ENCODE measurements at places on chromosomes 4 and X.
A peak's percentile ranks its signal among the peaks of the same experiment; 100 is the strongest.

- H3K36me3 ChIP-seq = no peaks in the 10 kb centered on the region
- H3K4me1 ChIP-seq = peaks cover 15% of the 10 kb centered on the region
- no peak overlapping the region for H3K4me3 ChIP-seq
- DNase-seq = no peak
- peaks cover 15% of the 10 kb centered on the region for H3K27me3 ChIP-seq
- H3K27ac ChIP-seq = no peak overlapping the region
Observed at GRCh38 chr4:54543088-54543795, 114.5 kb upstream of the KIT start.

DNA sequence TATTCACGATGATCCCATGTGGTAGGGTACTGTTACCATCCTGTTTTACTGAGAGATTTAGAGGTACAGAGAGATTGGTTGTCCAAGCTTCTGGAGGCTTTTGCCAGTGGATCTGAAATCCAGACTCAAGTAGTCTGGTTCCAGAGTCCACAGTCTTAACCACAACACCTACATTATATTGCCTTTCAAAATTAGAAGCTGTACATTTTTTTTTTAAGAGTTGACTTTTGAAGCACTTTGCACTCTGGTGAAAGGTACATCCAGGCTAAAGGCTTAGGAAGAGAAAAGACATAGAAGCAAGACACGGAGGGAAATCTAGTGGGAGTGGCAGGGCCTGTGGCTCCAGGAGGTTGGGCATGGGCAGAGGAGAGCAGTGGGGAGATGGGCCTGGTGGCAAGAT is 122.1 kb downstream of the AFF1 start:
- peaks cover 37% of the 10 kb centered on the region for H3K36me3 ChIP-seq
- no peak overlapping the region for H3K27ac ChIP-seq
- H3K4me3 ChIP-seq = no peak overlapping the region
- H3K4me1 ChIP-seq = peaks cover 32% of the 10 kb centered on the region

DNA sequence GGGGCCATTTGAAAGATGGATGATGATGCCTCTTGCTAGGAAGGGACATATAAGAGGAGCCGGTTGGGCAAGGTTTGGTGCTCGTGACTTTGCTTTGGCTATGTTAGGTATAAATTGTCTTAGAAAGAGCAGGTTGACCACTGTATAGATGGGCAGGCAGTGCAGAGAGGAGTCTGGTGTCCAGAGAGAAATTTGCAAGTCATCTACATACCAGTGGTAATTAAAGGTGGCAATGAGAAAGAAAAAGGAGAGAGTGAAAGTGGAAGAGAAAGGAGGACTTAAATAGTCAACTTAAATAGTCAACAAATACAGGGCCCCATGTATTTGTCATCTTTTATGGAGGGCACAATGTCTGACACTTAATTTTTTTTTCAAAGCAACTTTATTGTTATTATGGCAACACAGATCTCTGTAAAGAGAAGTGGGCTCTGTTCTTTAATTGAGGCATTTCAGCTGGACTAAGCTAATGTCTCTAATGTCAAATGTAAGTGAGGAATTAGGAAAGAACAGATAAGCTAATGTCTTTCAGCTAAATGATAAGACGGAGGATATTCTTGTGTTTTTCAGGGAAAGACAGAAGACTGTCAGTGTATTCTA is 75.4 kb upstream of the ANXA3 start:
- no peak for DNase-seq
- H3K4me3 ChIP-seq = no peak overlapping the region
- H3K27ac ChIP-seq = no peak overlapping the region
- no peaks in the 10 kb centered on the region for H3K4me1 ChIP-seq
- no peaks in the 10 kb centered on the region for H3K36me3 ChIP-seq
- H3K27me3 ChIP-seq = peaks cover 9% of the 10 kb centered on the region

GRCh38 chr4:26753617-26754016 is 107.0 kb upstream of the STIM2 start:
- H3K4me3 ChIP-seq = no peak overlapping the region
- H3K27me3 ChIP-seq = no peaks in the 10 kb centered on the region
- peaks cover 6% of the 10 kb centered on the region for H3K4me1 ChIP-seq
- H3K27ac ChIP-seq = no peak overlapping the region
- peaks cover 6% of the 10 kb centered on the region for H3K36me3 ChIP-seq

GRCh38 chrX:3191796-3192195 is 150.5 kb downstream of the ARSF start:
- no peaks in the 10 kb centered on the region for H3K4me1 ChIP-seq
- no peaks in the 10 kb centered on the region for H3K27me3 ChIP-seq
- no peak for DNase-seq
- no peak overlapping the region for H3K27ac ChIP-seq

- no peaks in the 10 kb centered on the region for H3K36me3 ChIP-seq
- no peak for DNase-seq
- no peaks in the 10 kb centered on the region for H3K4me1 ChIP-seq
- no peak overlapping the region for H3K27ac ChIP-seq
- H3K27me3 ChIP-seq = peaks cover 16% of the 10 kb centered on the region
- H3K4me3 ChIP-seq = no peak overlapping the region
Observed at GRCh38 chr4:47391256-47391655, 72.2 kb downstream of the COMMD8 start.

GRCh38 chr4:86957215-86957614 is 22.4 kb downstream of the AFF1 start:
- no peaks in the 10 kb centered on the region for H3K27me3 ChIP-seq
- peaks cover 12% of the 10 kb centered on the region for H3K4me1 ChIP-seq
- DNase-seq = no peak

- peak overlapping the region; percentile 72 for H3K27ac ChIP-seq
- H3K4me3 ChIP-seq = no peak overlapping the region
- peaks cover 35% of the 10 kb centered on the region for H3K36me3 ChIP-seq
- peaks cover 43% of the 10 kb centered on the region for H3K4me1 ChIP-seq
- peak; percentile 63 for DNase-seq
- H3K27me3 ChIP-seq = no peaks in the 10 kb centered on the region
Observed at GRCh38 chrX:1500701-1501624, 36.0 kb downstream of the P2RY8 start.

- H3K4me1 ChIP-seq = peaks cover 48% of the 10 kb centered on the region
- peaks cover 67% of the 10 kb centered on the region for H3K27me3 ChIP-seq
- H3K36me3 ChIP-seq = peaks cover 3% of the 10 kb centered on the region
- no peak overlapping the region for H3K27ac ChIP-seq
- no peak overlapping the region for H3K4me3 ChIP-seq
- no peak for DNase-seq
Observed at GRCh38 chr4:54230484-54231418, 1.7 kb downstream of the PDGFRA start.

DNA sequence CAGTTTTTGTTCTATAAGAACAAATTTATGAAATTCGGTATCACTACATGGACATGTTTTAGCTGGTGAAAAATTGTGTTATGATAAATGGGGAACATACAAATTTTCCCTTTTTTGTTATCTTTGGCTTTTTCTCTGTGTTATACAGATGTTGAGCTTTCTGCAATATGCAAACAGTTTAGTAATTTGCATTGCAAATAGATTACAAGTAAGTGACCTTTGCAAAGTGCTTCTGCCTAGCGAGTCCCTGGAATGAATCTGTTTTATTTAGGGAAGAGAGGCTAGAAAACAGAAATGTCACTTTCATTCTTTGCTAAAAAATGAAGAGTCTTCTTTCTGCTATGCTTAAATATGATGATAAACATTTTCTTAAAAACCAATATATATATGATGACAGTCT is 461.0 kb downstream of the RPA4 start:
- no peak for DNase-seq
- no peak overlapping the region for H3K4me3 ChIP-seq
- H3K27ac ChIP-seq = no peak overlapping the region
- H3K4me1 ChIP-seq = no peaks in the 10 kb centered on the region

- H3K27me3 ChIP-seq = peaks cover 46% of the 10 kb centered on the region
- H3K4me1 ChIP-seq = peaks cover 22% of the 10 kb centered on the region
- no peaks in the 10 kb centered on the region for H3K36me3 ChIP-seq
- H3K4me3 ChIP-seq = no peak overlapping the region
- no peak for DNase-seq
- H3K27ac ChIP-seq = no peak overlapping the region
Observed at GRCh38 chr4:139278485-139278884, 1.5 kb downstream of the MGARP start.

DNA sequence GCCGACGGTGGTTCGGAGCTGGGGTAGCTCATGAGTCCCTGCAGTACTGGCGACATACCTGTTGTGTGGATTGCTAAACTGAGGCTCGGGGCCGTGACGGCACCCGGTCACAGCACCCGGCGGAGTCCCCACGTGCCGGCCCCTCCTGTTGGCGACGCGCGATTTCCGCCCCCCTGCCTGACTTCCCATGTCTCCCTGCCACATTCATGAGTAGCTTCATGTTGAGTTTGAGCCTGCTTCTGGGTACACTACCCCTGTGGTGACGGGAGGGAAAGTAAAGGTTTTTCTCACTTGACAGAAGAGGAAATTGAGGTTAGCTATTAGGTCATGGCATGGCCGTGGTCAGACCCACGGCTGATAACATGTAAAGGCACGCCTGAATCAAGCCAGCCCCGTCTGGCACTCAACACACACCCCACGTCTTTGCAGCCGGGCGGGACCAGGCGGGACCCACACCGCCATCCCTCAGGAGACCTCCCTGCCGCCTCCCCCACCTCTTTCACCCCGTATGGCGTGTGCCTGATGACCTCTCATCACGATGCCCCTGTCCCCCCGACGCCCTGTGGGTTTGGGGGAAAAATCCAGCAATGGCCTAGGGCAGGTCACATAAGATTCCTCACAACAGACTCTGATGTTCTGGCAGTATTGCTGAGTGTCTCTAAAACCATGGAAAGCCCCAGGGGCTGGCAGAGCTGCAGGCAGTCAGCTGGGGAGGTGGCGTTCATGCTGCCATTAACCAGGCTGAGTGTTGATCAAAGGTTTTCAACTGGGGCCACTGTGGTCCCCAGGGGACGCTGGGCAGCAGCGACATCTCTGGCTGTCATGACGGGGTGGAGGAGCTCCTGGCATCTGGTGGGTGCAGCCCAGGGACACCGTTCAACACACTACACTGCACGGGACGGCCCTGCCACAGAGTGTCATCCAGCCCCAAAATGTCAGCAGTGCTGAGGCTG is 29.2 kb downstream of the P2RY8 start:
- H3K36me3 ChIP-seq = peaks cover 48% of the 10 kb centered on the region
- H3K4me3 ChIP-seq = peak overlapping the region; percentile 5
- H3K27me3 ChIP-seq = no peaks in the 10 kb centered on the region
- peaks cover 30% of the 10 kb centered on the region for H3K4me1 ChIP-seq
- peak; percentile 65 for DNase-seq

DNA sequence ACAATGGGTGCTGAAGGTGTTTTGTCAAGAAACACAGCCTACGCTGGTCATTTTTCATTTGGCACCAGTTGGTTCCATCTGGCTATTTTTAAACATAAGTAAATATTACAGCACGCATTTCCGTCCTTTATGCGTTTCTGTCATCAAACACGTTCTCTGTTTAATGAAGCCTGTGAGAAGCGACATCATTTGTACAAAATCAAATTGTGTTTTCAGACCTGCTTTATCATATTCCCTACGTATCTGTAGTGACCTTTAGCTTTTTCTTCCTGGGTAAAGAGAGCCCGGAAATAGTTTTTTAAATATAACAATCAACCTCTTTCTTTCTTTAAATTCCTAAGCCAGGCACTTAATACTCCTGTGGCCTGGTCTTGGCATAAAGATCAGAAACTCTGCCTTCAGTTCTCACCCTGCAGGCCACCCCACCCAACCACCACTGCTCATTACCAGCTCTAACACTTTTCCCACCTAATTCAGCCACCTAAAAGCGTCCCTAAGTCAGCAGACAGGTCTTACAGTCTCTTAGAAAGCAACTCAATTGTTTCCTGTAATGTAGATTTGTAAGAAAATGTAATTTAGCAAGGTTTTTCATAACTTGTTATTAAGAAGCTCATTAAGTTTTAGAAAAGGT is 30.4 kb downstream of the ACSL1 start:
- no peak overlapping the region for H3K4me3 ChIP-seq
- H3K27ac ChIP-seq = no peak overlapping the region
- peaks cover 46% of the 10 kb centered on the region for H3K4me1 ChIP-seq
- peaks cover 7% of the 10 kb centered on the region for H3K27me3 ChIP-seq
- H3K36me3 ChIP-seq = peaks cover 5% of the 10 kb centered on the region
- DNase-seq = no peak

DNA sequence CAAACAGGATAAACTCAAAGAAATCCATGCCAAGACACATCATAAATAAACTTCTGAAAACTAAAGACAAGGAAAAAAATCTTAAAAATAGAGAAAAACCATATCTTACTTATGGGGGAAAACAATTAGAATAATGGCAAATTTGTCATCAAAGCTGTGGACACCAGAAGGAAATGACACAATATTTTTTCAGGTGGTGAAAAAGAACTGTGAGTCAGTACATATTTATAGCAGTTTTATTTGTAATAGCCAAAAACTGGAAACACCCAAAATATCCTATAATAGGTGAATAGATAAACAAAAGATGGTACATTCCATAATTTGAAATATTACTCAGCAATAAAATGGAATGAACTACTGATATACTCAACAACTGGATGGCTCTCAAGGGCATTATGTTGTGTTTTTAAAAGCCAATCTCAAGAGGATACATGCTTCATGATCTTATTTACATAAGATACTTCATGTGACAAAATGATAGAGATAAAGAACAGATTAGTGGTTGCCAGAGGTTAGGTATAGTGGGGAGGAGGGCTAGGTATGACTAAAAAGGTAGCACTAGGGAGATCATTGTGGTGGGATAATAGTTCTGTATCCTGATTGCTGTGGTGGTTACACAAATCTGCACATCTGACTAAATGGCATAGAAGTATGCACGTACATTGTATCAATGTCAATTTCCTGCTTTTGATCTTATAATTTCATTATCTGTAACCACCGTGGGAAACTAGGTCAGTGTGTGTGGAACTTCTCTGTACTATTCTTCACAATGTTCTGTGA is 191.9 kb downstream of the PPP1R2C start:
- H3K4me3 ChIP-seq = no peak overlapping the region
- no peaks in the 10 kb centered on the region for H3K36me3 ChIP-seq
- no peaks in the 10 kb centered on the region for H3K27me3 ChIP-seq
- no peak for DNase-seq
- peaks cover 3% of the 10 kb centered on the region for H3K4me1 ChIP-seq
- no peak overlapping the region for H3K27ac ChIP-seq

DNA sequence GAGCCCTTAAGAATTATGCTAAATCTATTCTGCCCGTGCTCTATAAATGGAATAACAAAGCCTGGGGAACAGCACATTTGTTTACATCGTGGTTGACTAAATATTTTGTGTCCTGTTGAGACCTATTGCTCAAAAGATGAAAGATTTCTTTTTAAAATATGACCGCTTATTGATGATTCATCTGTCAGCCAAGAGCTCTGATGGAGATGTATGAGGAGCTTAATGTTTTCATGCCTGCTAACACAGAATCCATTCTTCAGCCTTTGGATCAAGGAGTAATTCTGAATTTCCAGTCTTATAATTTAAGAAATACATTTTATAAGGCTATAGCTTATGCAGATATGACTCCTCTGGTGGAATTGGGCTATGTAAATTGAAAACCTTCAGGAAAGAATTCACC is 271.3 kb upstream of the FAT4 start:
- no peak for DNase-seq
- no peak overlapping the region for H3K4me3 ChIP-seq

All from activated CD8-positive, alpha-beta T cell treated with anti-CD3 and anti-CD28 coated beads, Interleukin-2, amount 10 ng/mL, durations not matched to agents 7 days and 5 days (primary cell).